ENCODE measurements at places on chromosomes 7 and 10.

DNA sequence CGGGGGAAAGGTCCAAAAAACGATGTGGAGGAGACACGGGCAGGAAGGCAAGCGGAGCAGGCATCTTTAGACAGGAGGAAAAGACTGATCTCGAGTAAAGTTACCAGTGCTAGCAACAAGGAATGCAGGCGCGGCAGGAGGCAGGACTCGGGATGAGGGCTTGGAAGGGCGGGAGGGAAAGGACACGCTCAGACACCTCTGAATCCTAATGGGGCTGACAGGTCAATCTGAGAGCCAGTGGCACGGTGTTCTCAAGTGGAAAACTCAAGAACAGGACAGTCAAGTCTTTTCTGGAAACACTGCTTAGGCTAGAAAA lies 155.3 kb upstream of the COBL start:
- no peak for DNase-seq

GRCh38 chr10:93074147-93074596 lies 479 bp downstream of the CYP26A1 start:
- no peak for DNase-seq

DNA sequence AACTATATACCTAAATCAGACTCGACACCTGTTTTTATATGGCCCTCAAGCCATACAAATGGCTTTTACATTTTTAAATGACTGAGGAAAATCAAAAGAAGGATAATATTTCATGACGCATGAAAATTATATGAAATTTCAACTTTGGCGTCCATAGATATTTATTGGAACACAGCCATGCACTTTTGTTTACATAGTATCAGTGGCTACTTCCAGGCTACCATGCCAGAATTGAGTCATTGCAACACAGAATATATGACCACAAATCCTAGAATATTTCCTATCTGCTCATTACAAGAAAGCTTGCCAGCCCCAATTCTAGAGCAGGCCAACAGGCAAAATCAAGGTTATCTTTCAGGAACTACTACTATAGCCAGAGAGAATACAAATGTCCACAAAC lies 29.3 kb downstream of the AFAP1L2 start:
- DNase-seq: no peak

DNA sequence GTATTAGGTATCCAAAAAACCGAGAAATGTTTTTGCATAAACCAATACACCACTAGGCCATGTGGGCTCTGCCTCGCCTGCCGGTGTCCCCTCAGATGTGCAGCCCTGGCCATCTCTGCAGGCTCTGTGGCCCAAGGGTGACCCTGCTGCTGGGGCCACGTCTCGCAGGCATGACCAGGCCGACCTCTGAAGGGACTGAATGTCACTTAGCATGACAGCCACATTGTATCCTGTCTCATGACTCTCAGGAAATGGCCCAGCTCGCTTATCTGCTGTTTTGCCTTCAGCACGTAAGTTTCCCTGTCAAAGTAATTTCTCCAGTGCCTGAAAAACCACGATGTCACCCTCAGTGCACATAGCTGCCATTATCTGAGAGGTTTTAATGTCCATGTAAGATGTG lies 49.5 kb upstream of the ZNF32 start:
- no peak for DNase-seq

GRCh38 chr7:78780560-78780959 lies 672.9 kb downstream of the MAGI2 start:
- no peak for DNase-seq

GRCh38 chr10:75098902-75099673 lies 12.4 kb upstream of the SAMD8 start:
- no peak for DNase-seq

GRCh38 chr7:124536156-124536762 lies 229.3 kb downstream of the GPR37 start:
- DNase-seq: no peak

DNA sequence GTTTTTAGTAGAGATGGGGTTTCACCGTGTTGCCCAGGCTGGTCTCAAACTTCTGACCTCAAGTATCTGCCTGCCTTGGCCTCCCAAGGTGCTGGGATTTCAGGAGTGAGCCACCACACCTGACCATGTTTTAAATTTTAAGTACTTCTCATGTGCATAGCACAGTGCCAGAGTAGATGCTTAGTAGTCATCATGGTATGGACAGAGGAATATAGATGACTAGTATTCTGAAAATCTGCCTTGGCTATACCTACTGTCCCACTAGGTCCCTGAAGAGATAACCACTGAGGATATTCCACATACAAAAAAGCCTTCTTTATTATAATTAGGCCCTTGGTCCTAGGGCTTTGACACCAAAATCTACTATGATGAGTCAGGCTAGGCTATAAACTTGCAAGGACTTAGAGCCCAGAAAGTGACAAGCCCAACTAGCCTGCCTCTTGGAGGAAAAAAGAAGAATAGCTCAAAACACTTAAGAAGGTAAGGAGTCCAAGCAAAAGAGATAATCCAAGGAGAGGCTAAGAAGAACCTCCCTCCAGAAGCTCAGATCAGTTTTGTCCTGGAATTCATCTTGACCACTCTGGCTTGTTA lies 34.0 kb downstream of the LUC7L2 start:
- DNase-seq: no peak

GRCh38 chr7:124930173-124930623 lies 573 bp upstream of the POT1 start:
- DNase-seq: no peak

DNA sequence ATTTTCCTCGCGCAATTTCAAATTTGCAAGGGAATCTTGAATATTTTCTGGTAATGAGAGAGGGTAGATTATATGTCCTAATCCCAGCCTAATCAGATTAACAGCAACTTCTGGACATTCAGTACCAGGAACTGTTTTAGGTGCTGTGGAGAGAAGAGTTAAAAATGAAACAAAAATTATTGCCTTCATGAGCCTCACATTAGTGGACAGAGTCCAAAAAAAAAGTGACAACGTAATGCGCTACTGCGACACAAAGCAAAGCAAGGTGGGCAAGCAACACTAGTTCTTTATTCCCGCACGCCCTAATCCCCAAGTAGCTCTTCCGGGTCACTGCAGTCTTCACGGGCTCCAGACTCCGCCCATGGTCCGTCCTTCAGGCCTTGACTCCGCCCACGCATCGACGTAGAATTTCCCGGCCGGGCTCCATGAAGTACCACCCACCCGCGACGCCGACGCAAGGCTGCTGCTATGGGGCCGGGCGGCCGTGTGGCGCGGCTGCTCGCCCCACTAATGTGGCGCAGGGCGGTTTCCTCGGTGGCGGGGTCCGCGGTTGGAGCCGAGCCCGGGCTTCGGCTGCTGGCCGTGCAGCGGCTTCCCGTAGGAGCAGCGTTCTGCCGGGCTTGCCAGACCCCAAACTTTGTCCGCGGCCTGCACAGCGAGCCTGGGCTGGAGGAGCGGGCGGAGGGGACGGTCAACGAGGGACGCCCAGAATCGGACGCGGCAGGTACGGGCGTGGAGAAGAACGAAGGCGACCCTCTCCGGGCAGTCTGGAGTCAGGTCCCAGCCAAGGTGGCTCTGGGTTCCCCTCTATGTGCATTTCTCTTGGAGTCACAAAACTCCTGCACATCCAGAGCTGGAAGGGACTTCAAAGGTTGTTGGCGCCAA lies at the start of gene MALSU1:
Gene MALSU1 (plus strand): TSS at position 455 of the 885 bp plus-strand sequence. CDS start 14 bp downstream, at position 469.
- DNase-seq: peak; percentile 89

DNA sequence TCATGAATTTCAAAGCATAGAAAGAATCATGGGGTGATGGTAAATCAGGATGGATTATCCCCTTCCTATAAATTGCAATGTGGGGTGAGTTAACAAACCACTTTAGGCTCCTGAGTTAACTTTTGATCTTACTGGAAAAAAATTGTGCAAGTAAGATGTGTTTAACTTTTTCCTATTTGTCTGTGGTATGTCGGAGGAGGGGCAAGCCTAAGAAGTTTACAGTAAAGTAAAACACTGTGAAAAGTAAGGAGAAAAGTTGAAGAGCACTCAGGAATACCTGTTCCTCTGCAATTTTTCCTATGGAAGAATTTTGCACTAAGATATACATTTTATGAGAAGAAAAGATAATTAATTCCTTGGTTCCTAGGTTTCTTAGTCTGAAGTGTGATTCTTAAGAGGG lies 44.4 kb downstream of the IFIT5 start:
- DNase-seq: no peak

GRCh38 chr10:42149027-42149700 lies 489.2 kb downstream of the ZNF33B start:
- DNase-seq: no peak

DNA sequence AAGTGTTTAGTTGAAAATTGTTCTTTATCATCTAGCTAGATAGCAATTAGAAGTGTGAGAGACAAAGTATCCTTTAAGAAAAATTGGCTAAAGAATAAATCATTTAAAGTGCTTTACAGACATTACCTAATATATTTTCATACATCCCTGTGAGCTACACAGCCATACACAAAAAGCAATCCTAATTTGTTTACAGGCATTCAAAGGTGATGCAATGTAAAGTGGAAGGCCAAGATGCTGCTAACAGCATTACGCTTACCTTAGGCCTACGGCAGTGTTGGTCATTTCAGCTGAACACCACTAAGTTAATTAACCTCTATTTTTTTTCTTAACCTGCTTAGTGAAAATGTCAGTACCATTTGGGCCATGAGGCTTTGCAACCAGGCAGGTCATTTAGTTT lies 10.7 kb upstream of the CASD1 start:
- DNase-seq: no peak

GRCh38 chr10:10125676-10126075 lies 892.0 kb upstream of the CELF2 start:
- DNase-seq: no peak

DNA sequence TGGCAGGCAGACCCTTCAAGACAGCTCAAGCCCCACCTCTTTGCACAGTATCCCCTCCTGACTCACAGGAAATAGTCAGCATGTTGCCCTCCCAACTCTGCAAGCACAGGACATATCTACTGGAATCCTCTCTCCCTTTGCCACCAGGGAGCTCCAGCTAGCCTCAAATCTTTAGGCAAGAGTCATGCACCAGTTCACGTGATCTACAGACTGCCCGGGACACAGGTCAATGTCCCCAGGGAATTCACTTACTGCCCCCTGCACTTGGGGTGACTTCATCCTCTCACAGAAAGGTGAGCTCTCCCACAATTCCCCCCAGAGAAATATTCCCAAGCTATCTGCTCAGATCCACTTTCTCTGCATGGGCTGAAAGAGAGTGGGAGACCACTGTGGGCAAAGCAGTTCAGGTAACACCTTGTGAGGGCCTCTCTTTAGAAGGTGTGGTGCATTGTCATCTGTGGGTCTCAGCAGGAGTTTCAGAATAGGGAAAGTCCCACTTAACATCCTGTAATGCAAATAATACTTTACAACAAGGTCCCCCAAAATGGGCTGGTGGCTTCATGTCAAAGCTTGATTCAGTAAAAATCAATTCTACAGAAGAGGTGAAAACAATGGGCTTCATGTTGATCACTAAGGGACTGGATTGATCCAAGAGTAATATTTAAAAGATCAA lies 129.9 kb downstream of the NOC3L start:
- DNase-seq: no peak

- DNase-seq: no peak
Measured at GRCh38 chr7:29196971-29197595, 2.5 kb downstream of the CHN2 start.

GRCh38 chr10:121792198-121792597 lies 135.6 kb downstream of the ATE1 start:
- DNase-seq: no peak

DNA sequence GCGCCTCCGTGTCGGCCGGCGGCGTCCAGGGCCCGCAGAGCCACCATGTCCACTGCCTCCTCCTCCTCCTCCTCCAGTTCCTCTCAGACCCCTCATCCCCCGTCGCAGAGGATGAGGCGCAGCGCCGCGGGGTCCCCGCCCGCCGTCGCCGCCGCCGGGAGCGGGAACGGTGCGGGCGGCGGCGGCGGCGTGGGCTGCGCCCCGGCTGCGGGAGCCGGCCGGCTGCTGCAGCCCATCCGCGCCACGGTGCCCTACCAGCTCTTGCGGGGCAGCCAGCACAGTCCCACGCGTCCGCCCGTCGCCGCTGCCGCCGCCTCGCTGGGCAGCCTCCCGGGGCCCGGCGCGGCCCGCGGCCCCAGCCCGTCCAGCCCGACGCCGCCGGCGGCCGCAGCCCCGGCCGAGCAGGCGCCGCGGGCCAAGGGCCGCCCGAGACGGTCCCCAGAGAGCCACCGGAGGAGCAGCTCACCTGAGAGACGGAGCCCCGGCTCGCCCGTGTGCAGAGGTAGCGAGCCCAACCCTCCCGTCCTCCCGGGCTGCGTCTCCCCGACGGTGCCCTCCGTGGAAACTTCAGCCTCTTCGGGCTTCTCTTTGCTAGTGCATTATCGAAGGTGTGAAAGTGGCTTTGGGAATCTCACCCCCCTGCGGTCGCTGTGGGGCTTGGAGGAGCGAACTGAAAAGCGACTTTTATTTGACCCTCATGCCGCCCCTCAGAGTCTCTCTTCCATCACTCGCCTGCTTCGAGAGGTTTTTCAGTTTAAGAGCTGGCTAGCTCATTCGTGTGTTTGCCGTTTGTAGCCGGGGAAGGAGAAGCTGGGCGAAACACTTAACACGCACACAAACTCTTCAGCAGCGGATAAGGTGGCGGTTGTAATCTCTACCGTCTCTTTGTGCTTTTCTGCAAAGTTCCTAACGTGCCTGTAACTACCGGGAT lies 975 bp downstream of the GLCCI1 start:
- peak; percentile 17 for DNase-seq

- no peak for DNase-seq
Measured at GRCh38 chr7:26085771-26086170, 66.2 kb upstream of the NFE2L3 start.

- no peak for DNase-seq
Measured at GRCh38 chr10:14779001-14779651, 4.4 kb upstream of the FAM107B start.

GRCh38 chr10:99236627-99237309 lies 1.1 kb upstream of the HPSE2 start:
- no peak for DNase-seq

GRCh38 chr7:90624225-90624911 lies 28.2 kb downstream of the CDK14 start:
- DNase-seq: no peak

GRCh38 chr10:122374237-122374858 lies at the start of gene PLEKHA1:
TSS of gene PLEKHA1 (plus strand) at chr10:122374708. CDS start at chr10:122393201, 18,493 bp downstream.
- DNase-seq: peak; percentile 72

GRCh38 chr7:36281945-36282717 lies 107.5 kb upstream of the ANLN start:
- DNase-seq: no peak

GRCh38 chr10:96638696-96639095 lies 51.9 kb upstream of the TM9SF3 start:
- no peak for DNase-seq

DNA sequence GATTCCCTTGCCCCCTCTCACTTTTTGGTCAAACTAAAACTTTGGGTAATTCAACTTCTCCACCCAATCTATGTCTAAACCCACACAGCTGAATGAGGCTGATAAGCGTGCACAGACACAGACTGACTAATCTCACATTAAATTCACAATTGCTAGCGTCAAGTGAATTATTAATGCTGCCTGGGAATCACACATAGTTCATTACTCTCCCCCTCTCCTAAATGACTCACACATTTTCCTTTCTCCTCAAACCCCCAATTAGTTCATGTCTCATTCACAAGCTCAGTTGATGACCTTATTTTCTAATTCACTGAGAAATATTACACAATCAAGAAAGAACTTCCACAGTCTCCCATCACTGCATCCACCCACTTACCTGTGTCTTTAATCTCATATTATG lies 14.5 kb downstream of the KLF14 start:
- no peak for DNase-seq
